C1 segment of cervical spinal cord (tissue), 14 donors: ENCODE measurements at places on chromosomes 7 and 10.

DNA sequence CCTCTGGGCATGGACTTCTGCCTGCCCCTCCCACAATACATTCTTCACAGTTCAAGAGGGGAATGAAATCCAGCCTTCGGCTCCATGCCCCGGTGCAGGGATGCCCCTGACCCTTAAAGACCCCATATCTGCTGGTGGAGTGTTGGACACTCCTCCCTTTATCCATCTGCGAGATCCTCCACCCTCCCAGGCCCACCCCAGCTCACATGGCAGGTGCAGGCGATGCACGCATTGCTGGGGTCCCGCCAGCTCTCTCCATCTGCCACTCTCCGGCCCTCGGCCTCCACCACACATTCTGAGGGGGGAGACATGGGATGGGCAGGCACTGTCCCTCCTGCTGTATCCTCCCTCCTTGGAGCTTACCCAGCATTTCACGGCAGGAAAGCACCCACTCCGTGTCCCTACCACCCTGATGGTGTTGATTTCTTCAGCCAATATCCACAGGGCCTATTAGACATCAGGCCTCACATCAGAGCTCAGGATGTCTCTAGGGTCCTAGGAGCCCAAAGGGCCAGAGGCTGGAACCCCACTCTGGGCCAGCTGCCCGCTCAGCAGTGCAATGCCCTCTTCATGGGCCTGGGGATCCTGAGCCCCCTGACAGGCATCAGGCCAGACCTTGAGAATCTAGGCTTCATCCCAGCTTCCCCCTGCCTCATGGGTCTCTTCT, 18.3 kb downstream of the ATP6V1F start:
- DNase-seq, result no peak

GRCh38 chr7:77525231-77525630, 11.9 kb upstream of the PTPN12 start:
- DNase-seq, result no peak

DNA sequence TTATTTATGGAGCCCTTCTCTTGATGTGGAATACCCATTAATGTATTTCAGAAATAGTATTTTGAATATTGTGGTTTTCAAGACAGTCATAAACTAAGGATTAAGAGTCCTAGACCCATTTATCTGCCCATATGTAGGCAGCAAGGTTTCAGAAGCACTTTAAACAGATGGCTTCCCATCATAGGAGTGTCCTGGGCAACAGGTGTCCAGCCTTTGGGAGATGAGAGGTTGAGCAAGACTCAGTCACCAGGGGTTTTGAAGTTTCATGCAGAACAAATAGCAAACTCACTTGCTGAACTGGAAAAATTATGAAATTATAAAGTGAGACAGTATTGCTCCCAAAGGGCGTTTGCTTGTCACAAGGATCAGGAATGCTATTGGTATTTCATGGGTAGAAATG, 192.9 kb upstream of the CSTF2T start:
- no peak for DNase-seq

DNA sequence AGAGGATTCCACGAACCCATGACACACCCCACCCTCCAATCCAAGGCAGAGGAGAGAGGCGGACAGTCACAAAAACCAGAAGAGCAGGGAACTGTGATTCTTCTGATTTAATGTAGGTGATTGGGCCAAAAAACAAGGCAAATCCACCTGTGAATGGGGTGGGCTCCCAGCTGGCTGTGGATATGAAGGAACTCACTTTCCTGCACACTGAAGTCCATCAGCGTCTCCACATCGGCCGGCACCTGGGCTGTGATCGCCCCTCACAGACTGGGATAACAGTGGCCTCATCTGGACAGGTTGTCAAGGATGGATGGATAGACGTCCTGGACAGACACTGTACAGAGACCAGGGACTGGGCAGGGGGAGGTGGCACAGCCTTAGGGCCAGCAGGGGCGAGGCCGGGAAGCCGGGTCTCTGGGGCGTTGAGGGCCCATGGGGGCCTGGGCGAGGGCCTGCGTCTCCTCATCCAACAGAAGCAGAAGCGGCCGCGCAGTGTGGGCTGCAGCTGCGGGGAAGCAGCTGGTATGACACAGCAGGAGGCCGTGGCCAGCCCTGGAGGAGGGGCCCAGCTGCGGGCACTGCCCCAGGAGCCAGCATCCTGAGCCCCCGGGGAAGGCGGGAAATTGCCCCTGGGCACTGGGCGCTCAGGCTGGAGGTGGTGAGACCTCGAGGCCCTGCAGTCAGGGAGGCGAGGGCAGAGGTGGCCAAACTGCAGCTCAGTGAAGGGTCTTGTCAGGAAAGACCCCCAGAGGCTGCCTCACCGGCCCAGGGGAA, 54.2 kb downstream of the DIP2C start:
- DNase-seq, result no peak

DNA sequence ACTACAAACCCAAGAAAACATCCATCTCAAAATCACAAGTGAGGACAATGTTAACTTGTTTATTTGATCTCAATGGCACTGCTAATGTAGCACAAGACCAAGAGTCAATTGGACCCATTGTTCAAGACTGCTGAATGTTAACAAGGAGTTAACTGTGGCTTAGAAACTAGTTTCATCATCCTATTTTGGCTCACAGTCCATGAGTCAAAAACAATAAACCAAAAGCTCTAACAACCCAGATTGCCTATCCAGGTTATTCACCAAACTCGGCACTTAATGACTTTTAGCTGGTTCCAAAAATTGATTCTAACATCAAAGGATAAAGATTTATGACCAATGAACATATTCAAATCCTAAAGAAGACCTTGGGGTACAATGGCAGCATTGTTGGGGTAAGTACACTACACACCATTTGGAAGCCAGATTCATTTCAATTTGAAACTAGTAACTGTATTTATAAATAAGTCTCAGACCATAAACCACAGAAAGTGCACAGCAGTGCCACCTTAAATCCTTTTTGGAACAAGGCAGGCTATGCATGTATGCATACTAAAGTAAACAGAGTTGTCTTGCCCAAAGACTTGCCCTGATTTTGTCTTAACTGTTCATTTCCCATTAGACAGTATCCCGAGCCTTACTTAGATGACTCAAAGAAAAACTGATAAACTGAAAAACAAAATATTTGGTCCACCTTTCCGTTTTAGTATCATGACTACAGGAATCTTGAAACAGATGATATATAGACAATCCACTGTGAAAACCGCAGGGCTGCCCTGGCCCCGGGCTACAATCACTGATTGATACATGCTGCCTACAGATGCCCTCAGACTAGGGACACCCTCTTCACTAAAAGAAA, 84.5 kb downstream of the SRPK2 start:
- no peak for DNase-seq

GRCh38 chr7:77940647-77941046, 142.1 kb downstream of the PHTF2 start:
- DNase-seq, result no peak

GRCh38 chr7:116726149-116726548, 54.2 kb downstream of the MET start:
- DNase-seq, result no peak

DNA sequence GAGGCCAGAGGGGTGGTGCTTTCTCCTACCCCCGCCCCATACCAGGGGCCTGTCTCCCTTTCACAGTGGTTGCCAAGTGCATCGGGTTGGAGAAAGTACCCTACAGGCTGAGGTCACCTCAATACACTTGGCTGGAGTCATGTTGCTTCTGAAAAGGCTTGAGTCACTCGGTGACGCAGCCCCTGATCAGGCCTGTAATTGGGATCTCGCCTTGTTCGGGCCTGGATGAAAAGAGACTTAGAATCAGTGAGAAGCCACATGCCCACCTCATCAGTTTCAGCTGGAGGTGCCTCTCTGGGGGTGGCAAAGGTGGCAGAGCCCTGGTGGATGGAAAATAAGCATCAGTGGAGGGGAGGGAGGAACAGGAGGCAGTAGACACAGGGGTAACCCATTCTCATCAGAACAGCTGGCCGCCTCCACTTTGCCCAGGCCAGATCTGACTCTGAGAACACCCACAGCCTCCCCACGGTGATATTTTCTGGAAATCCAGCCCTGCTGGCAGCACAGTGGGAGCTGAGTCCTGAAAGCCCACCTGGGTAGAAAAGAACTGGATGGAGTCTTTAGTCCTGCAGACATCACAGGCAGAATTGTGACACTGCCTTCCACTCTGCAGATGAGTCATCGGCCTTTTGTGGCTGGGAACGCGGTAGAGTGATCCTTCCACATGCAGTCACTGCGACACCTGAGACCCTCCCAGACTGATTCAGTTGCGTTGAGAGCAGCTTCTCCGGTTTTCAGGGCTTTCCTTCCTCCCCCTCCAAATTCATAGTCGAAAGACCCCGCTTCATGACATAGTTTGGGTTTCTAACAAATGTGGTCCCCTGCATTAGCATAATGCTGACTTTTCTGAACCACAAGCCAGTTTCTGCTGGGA, 108.0 kb downstream of the GRK5 start:
- no peak for DNase-seq

GRCh38 chr7:110224643-110225042, 866.3 kb upstream of the LRRN3 start:
- DNase-seq, result no peak

GRCh38 chr10:86439544-86439943, 72.9 kb upstream of the GRID1 start:
- peak; percentile 2 for DNase-seq

DNA sequence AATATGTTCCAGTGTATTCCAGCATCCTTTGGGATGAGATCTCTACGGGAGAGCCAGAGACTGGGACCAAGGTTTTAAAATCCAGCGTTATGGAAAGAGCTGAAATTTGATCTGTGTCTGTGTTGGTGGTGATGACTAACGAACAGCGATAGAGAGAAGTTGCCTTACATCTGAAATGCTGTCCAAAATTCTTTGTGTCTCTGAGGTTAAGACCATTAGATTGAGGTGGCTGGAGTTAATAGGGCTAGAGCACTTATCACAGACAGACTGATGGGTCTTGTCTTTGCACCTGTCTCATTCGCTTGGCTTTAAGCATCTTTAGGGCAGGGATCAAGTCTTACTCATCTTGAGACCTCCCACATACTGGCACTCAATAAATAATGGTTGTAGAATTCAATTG, 41.0 kb upstream of the RAPGEF5 start:
- no peak for DNase-seq

DNA sequence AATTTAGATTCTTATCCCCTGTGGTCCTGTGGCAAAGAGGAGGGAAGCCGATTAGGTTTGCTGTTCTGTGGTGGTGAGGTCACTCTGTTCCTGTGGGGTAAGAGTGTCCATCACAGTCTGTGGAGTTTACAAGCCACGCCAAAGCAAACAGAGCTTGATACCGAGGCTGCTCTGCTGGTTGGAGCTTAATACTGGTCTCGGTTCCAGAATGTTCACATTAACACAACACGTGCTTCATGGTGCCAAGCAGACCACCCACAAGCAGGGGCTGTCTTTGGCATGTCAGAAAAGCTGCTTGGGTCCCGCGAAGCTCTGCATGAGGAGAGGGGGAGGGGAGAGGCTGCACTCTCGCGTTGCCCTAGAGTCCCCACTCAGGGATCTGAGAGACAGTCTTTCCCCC, 47.5 kb downstream of the DNAJB6 start:
- no peak for DNase-seq

DNA sequence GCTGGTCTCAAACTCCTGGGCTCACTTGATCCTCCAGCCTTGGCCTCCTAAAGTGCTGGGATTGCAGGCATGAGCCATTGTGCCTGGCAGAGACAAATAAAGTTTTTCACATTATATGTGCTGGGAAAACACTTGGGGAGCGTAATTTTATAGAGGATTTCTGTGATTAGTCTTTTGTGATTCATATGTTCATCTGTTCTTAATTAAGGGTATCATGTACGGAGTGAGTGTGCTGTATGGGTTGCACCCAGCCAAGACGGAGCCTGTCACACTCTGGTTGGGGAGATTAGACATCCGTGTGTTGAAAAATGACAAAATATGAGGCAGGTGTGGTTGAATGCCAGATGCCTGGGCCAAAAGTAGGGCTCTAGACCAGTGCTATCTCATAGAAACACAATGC, 10.3 kb downstream of the ADRB1 start:
- DNase-seq, result no peak

GRCh38 chr7:9600974-9601373, 1167.6 kb downstream of the NXPH1 start:
- no peak for DNase-seq

GRCh38 chr7:111744501-111745155, 182.3 kb upstream of the IMMP2L start:
- DNase-seq, result no peak

GRCh38 chr7:71733107-71733870, 601.3 kb downstream of the GALNT17 start:
- DNase-seq, result peak; percentile 87

- no peak for DNase-seq
Observed at GRCh38 chr10:46559231-46559671, 2.8 kb upstream of the GPRIN2 start.

DNA sequence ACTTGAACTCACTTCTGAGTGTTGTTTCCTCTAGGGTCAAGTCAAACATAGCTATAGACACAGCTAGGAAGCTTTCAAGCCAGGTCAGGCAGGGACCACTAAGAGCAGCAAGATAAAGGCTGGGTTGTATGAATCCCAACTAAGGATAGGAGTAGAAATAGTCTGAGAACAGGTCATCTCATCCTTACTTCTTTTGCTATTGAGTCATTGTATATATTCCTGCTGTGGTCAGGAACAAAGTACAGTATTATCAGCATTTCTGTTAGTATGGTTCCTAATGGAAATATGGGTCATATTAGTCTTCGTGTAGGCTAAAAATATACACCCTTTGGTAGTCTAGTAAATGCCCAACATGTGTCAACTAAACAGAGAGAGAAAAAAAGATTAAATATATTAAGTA, 145.3 kb downstream of the BTAF1 start:
- no peak for DNase-seq

GRCh38 chr10:58041901-58042300, 225.8 kb downstream of the IPMK start:
- no peak for DNase-seq

- DNase-seq, result no peak
Observed at GRCh38 chr10:6038071-6038631, 24.0 kb downstream of the IL2RA start.

- DNase-seq, result no peak
Observed at GRCh38 chr7:2971914-2972834, 71.5 kb downstream of the CARD11 start.

GRCh38 chr7:130091999-130092398, 21.7 kb downstream of the KLHDC10 start:
- no peak for DNase-seq

- DNase-seq, result no peak
Observed at GRCh38 chr7:8637322-8637721, 203.9 kb downstream of the NXPH1 start.

DNA sequence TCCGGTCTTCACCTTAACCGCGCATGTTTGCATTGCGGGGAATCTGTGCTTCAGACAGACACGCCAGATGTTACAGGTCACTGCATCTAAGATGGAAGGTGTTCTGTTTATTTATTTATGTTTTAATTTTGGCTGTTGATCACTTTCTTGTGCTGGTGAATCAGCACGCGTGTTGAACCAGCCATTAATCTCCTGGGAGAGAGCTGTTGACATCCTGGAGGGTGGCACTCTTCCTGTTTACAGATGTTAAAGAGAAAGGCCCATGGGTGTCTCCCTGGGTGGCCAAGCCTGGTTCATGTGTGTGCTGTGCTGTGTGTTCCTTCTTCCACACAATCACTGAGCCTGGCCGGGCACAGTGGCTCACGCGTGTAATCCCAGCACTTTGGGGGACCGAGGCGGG, 355.3 kb downstream of the PAXIP1 start:
- no peak for DNase-seq

GRCh38 chr10:95675403-95676116, 18.2 kb downstream of the TCTN3 start:
- DNase-seq, result no peak

- no peak for DNase-seq
Observed at GRCh38 chr10:132602614-132603013, 65.0 kb downstream of the INPP5A start.

- DNase-seq, result no peak
Observed at GRCh38 chr10:44309939-44310761, 74.7 kb downstream of the CXCL12 start.

GRCh38 chr10:49056356-49056755, 59.0 kb downstream of the VSTM4 start:
- DNase-seq, result no peak
